ENCODE measurements at places on chromosomes 2 and 18. TPM values are rescaled to one million over a fixed set of nuclear protein-coding genes. Genes with fewer than 3 reads are reported as not detected.

GRCh38 chr2:83234246-83234645 is 1224.8 kb downstream of the SUCLG1 start:
- DNase-seq: no peak
- H3K4me3 ChIP-seq: no peak overlapping the region
- H3K27me3 ChIP-seq: no peaks in the 10 kb centered on the region
- no peak overlapping the region for H3K27ac ChIP-seq
- no peaks in the 10 kb centered on the region for H3K36me3 ChIP-seq
- no peaks in the 10 kb centered on the region for H3K4me1 ChIP-seq

GRCh38 chr2:223970343-223971128 is 13.3 kb downstream of the MRPL44 start:
- no peak for DNase-seq
- H3K36me3 ChIP-seq: peaks cover 33% of the 10 kb centered on the region

RSAD2 gene
- 10.2 TPM for total RNA-seq

DNA sequence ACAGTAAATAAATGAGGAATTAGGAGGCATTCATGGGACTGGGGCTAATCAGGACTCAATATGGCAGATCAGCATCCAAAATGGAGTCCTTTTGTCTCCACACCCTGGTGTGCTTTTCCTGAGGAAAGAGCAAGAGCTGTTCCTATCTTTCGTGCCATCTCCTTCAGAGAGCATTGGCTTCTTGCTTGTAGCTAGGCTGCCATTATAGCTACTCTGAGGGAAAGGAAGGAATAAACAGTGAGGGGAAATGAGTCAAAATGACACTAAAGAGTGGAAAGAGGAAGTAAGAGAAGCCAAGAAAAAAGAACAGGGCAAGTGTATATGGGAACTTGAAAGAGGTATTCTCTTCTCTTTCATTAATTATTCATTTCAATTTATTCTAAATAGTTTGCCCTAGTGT is 8.4 kb upstream of the NMI start:
- no peaks in the 10 kb centered on the region for H3K36me3 ChIP-seq
- no peaks in the 10 kb centered on the region for H3K27me3 ChIP-seq
- H3K4me3 ChIP-seq: no peak overlapping the region
- H3K4me1 ChIP-seq: no peaks in the 10 kb centered on the region

ALS2 gene
- 18.5 TPM for total RNA-seq

MEIS1 gene
- 122 TPM for total RNA-seq

GRCh38 chr2:102743259-102743658 is 18.6 kb upstream of the TMEM182 start:
- no peak overlapping the region for H3K4me3 ChIP-seq
- no peak for DNase-seq
- no peaks in the 10 kb centered on the region for H3K36me3 ChIP-seq
- H3K4me1 ChIP-seq: no peaks in the 10 kb centered on the region

CD207 gene
- not detected for total RNA-seq
